Stimulated activated CD8-positive, alpha-beta memory T cell treated with anti-CD3 and anti-CD28 coated beads, Interleukin-2, amount 100 ng/mL, for 48 hours (primary cell): ENCODE measurements at places on chromosomes 12 and 14.

- DNase-seq, result no peak
These were observed 39.6 kb downstream of the CRY1 start for GRCh38 chr12:107053709-107054108.

DNA sequence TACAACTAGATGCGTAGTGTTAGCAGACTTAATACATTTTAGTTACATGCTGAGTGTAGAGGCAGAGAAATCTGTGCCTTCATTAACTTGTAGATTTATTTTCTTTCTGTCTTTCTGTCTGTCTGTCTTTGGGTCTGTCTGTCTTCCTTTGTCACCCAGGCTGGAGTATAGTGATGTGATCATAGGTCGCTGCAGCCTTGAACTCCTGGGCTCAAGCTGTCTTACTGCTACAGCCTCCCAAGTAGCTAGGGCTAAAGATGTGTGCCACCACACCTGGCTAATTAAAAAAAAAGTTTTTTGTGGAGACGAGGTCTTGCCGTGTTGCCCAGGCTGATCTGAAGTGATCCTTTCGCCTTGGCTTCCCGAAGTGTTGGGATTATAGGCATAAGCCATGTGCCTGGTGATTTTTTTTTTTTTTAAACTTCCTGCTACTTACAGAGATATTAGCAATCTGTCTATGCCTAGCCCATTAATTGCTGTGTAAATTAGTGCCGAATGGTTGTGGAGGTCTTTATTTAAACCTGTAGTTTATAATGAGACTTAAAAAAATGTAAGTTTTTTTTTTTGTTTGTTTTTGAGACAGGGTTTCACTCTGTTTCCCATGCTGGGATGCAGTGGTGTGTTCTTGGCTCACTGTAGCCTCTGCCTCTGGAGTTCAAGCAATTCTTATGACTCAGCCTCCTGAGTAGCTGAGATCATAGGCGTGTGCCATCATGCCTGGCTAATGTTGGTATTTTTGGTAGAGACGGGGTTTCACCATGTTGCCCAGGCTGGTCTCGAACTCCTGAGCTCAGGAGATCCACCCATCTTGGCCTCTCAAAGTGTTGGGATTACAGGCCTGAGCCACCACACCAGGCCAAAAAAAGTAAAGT, 22.8 kb downstream of the ERC1 start:
- DNase-seq, result no peak

DNA sequence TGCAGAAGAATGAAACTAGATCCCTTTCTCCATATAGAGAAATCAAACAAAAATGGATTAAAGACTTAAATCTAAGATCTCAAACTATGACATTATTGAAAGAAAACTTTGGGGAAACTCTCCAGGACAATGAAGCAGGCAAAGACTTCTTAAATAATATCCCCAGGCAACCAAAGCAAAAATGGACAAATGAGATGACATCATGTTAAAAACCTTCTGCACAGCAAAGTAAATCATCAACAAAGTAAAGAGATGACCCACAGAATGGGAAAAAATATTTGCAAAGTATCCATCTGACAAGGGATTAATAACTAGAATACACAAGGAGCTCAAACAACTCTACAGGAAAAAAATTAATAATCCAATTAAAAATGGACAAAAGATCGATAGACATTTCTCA, 101.0 kb downstream of the RALGAPA1 start:
- DNase-seq, result no peak

DNA sequence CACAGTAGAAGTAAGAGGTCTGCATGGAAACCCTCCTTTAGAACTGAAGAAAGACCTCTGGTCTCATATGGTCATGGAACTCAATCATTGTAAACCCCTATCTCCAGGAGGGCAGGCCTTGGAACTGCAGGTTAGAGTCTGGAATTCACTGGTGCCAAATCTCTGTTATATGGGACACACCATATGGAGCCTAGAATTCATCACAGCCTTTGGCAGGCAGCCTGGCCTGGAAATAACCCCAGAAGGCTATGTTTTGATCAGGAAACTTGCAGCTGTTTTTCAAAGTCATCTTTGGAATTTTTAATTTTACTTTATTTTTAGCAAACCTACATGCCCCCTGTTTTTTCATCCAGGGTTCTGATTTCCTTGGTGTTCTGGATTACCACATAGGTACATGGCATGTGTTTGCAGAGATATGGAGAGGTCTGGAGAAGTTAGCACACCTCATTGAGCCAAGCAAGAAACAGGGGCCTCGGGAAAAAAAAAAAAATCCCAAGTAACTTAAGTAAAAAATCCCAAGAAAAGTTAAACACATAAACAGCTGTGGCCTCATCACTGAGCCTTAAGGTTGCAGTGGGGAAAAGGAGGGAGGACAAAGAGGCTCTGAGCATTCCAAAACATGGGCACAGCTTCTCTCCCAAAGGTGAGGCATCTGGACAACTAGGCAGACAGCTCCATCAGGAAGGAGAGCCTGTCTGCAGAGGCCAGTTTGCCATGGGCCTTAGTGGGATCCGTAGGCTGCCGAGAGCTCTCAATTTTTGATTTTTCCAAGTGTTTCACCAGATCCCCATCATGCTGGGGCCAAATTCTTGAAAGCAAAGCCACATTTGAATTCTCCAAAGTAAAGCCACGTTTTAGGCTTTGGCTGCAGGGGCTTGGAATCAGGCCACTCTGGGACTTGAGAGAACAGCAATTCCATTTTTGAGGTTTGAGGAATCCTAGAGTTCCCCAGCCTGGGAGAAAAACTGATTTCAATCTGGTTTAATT, 339.6 kb upstream of the TBX3 start:
- DNase-seq, result no peak

- DNase-seq, result peak; percentile 48
These were observed 1.1 kb downstream of the CARMIL3 start for GRCh38 chr14:24052656-24053547.

GRCh38 chr14:71363946-71364925, 457.0 kb downstream of the PCNX1 start:
- DNase-seq, result no peak

GRCh38 chr14:104874110-104874531, 9.1 kb downstream of the CEP170B start:
- DNase-seq, result no peak

GRCh38 chr14:92037989-92038388, 1.9 kb downstream of the TRIP11 start:
- no peak for DNase-seq
